ENCODE measurements at places on chromosomes 2 and 18.

GRCh38 chr2:183124957-183125255 is 663 bp downstream of the NUP35 start:
- no peak for DNase-seq

DNA sequence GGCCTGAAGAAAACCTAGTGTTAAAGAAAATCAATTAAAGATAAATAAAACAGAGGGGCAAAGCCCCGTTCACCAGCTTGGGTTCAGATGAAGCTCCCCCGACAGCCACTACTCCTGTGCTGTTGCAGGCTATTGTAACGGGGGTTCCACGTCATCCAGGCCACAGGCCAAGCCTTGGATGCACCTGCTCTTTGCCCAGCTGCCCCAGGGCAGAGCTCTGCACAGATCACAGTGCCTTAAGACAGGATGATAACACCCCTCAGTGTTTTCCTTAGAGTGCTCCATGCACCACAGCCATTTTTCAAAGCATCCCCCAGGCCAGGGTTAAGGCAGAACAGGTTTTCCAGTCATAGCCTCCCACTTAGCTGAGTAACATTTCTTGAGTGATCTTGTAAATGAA is 32.0 kb downstream of the FASTKD2 start:
- DNase-seq = no peak

DNA sequence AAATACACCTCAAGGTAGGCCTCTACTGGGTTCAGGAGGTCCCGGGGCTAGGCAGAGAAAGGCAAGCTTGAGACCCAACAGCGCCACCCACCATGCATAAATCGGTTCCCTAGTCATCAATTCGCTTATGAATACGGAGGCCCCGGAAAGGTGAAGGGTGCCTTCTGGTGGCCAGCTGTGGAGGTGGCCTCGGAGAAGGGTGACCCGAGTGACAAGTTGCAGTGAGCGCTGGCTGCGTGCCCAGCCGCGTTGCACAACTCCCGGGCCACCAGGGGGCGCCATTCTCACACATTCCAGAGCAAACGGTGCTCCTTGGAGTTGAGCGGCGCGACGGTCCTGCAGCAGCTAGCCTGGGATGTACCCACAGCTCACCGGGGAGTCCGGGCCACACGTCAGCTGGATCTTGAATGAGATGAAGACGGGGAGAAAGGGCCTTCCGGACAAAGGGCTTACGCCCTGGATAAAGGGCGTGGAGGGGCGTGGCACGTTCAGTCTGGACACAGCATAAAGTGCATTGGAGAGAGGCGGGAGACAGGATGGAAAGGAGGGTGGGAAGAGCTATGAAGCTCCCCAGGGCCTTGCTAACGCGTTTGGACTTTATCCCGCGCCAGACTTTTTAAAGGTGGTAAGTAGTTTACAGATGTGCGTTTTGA is 20.4 kb downstream of the TMSB10 start:
- peak; percentile 96 for DNase-seq

DNA sequence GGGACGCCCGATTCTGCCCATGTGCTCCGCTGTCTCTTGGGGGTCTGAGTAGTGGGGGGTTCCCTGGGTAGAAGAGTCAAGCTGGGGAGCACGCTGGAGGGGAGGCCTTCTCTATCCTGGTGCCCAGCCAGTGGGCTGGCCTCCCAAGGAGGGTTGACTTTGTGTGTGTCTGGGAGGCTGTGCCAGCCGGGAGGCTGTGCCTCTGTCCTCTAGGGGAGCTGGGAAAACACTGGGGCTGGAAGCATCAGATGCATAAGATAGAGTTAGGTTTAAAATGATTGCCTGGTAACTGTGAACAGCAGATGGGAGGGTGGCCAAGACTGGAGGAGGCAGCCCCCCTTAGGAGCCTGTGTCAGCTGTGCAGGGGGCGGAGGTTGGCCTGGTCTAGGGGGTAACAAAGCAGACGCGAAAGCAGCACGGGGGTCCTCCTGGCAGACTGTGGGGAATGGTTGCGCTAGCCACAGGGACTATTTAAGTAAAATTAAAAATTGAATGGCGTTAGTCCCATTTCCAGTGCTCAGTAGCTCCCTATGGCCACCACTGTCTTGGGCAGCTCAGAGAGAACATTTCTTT is 1.3 kb downstream of the ING5 start:
- DNase-seq = no peak

DNA sequence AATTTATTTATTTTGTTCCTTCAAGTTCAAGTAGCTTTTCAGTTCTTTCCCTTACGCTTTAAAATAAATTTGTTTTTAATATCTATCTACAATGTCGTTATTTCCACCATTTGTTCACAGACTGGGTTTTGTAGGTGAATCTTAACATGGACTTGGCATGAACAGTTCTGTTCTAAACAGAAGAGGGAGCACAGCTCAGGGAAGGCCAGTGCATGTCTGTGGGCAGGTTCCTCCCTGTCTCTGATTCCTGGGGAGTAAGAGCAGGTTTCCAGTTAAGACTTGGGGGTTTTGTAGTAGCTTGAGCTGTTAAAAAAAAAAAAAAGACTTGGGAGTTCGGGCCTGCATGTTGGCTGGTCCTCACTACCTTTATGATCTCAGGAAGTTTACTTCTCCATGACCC is 11.1 kb downstream of the TTL start:
- no peak for DNase-seq

- no peak for DNase-seq
These were observed 47.0 kb downstream of the CXCR4 start for GRCh38 chr2:136070913-136071312.

DNA sequence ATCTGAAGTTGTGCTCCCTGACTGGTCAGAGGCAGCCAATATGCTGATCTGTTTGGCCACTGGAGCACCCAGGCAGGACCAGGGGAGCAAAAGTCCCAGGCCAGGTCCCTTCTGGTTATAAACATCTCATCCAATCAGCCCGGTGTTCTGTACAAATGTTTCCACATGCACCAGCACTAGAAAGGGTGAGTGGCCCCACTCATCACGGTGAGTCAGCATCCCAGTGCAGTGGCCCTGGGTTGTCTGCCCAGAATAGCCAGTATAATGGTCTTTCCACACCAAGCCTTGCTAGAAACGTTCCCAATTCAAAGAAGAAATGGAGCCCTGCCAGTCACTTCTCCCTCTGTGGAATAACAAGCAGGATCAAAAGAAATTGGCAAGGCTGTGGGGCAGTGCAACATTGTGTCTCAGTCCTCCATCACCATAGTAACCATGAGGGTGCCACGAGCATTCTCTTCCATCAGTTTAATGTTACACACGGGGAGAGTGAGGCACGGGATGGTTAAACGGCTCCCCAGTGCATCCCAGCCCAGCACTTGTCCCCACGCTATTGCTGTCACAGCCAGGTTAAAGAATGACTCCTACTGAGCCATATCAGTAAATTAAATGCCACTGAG is 174.9 kb downstream of the SEPTIN10 start:
- no peak for DNase-seq

GRCh38 chr18:3874581-3874980 is 424.6 kb downstream of the TGIF1 start:
- no peak for DNase-seq

DNA sequence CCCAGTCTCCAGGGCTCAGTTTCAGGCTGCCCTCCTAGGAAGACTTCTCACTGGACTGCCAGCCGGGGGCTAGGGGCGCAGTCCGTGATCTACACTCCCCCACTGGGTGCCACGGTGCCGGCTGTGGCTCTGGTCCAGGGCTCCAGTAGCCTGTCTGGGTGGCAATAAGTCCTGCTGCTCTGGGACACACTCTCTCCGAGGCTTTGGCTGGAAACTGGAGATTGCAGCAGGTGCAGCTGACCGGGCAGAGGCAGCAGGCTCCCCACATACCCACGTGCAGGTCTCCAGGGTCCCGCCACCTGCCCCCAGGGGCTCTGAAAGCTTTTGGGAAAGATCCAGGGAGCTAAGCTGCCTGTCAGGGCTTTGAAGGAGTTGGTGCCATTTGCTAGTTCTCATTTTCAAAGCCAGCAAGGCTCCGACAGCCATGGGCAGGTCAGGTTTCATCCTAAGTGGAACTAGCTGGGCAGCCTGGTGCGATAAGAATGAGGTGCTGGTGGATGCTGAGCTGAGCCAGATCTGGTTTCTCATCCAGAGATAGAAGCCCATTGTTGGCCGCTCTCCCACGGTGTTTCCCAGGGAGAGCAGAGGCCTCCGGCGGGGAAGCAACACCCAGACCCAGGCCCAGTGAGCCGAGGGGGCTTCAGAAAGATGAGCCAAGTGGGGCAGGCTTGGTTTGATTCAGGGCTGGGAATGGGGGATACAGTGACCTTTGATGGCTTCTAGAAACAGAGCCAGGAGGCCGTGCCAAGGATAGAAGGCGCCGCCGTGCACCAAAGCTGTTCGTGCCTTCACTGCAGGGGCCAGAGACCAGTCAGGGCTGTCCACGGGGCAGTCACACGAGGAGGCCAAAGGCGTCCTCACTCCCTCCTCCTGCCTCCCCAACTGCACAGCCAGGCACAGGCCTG is 141.7 kb upstream of the GPC1 start:
- no peak for DNase-seq

DNA sequence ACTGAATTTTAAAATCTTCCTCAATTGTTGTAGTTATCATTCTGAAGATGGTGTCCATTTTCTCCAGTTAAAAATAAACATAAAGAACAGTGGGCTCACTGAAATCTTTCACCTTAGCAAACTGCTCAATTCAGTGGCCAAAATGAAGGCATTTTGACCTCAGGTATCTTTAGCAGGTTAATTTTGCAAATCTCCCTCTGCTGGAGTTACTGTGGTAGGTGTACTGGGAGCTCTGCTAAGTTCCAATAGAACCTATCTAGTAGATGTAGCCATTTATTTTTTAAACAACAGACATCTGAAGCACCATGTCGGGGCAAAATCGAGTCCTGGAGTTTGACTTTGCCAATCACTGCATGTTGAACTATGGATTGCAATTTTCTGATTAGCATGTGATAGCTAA is 177.1 kb downstream of the IRS1 start:
- DNase-seq = no peak

GRCh38 chr2:54915101-54915500 is 135.2 kb downstream of the RTN4 start:
- DNase-seq = no peak

DNA sequence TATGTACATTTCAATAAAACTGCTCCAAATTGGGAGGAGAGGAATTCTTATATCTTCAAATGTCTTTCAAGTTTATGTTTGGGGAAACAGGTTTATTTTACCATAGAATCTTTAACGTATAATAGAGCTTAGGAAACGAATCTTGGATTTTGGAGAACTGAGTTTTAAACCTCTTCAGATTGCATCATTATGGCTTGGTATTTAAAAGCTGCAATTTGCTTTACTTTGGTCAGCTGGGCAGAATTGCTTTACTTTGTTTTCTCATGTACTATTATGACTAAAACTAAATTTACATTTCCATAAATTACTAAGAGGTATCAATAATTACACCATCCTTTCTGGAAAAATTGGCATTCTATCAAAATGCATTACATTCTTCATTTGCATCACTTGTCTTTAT is 54.6 kb downstream of the BAZ2B start:
- no peak for DNase-seq

DNA sequence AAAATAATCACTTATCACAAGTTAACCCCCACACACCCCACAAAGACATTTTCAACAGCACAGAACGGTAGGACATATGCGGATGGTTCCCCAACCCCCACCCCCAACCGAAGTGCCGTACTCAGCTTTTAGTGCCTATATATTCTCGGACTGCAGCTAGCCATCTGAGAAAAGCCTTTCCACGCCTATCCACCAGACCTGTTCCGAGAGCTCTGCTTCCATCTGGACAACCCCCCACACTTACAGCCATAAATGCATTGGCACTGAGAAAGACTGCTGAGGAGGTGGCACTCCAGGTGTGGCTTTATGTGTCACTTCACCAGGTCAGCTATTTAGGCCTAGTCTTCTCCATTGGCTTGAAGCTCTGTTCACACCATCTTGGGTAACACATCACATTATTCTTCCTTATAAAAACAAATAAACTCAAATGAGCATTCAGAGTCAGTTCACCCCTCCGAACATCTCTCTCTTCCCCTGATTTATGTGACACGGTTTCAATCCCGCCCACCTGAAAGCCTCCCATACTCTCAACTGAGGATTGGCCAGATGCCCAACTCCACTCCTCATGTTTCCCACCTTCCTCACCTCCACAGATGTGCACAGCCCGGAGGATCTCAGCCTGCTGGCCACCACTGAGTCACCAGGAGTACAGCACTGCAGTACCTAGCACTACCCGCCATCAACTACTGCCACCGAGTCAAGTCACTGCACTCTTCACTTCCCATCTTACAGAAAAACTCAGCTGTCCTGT is 127.4 kb downstream of the CACNB4 start:
- no peak for DNase-seq

- peak; percentile 4 for DNase-seq
These were observed 398.1 kb upstream of the ATP5MC3 start for GRCh38 chr2:175579646-175580045.

DNA sequence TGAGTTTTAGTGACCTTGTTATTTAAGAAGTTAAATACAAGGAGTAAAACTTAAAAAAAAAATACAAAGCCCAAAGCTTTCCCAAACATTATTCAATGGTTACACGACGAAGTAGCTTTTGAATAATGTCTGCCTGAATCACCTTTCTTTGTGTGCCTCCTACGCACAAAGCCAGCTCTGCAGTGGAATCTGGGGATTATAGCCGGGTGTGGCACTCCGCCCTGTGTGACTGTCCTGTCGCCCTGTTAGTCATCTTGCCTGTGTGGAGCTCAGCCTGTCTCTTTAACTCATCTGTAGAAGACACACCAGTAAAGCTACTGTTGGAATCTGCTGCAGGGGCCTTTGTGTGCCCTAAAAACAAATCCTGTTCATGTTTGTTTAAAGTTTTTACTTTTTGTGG is 79.4 kb upstream of the TCF7L1 start:
- no peak for DNase-seq

DNA sequence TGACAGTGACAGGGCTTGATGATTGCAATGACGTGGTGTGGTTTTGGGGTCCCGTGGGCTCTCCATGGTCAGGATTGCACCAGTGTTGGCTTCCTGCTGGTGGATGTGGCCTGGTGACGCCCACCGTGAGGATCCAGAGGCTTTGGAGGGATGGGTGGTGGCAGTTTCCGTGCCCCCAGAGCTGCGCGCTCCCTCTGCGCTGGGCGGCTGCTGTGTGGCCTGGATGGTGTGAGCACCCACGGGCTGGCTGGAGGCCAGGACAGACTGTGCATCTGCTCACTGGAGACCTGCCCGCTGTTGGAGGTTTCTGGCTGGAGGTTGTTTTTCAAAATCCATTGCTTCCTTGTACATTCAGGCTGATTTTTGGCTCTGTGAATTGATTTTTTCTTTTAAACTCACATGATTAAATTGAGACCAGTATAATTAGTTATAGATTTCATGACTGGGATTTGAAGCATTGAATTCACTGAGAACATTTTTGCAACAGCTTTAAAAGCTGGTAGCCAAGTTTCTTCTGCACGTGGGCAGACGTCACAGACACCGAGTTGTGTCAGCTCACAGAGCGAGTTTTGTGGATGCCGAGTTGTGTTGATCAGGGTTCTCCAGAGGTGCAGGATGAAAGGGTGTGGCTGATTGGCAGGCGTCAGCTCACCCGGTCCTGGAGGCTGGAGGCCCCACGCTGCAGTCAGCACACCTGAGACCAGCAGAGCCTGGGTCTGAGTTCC is 72.7 kb downstream of the KCNG2 start:
- DNase-seq = no peak
